ENCODE measurements at places on chromosomes 6 and 20. TPM values are rescaled to one million over a fixed set of nuclear protein-coding genes. Genes with fewer than 3 reads are reported as not detected.

The TBXT gene
- total RNA-seq = not detected

GRCh38 chr20:54062812-54063280 lies 7.5 kb downstream of the BCAS1 start:
- DNase-seq = no peak

- no peak for DNase-seq
These were observed 738 bp downstream of the RALGAPB start for GRCh38 chr20:38473367-38473795.

The GPR6 gene
- not detected for total RNA-seq

DNA sequence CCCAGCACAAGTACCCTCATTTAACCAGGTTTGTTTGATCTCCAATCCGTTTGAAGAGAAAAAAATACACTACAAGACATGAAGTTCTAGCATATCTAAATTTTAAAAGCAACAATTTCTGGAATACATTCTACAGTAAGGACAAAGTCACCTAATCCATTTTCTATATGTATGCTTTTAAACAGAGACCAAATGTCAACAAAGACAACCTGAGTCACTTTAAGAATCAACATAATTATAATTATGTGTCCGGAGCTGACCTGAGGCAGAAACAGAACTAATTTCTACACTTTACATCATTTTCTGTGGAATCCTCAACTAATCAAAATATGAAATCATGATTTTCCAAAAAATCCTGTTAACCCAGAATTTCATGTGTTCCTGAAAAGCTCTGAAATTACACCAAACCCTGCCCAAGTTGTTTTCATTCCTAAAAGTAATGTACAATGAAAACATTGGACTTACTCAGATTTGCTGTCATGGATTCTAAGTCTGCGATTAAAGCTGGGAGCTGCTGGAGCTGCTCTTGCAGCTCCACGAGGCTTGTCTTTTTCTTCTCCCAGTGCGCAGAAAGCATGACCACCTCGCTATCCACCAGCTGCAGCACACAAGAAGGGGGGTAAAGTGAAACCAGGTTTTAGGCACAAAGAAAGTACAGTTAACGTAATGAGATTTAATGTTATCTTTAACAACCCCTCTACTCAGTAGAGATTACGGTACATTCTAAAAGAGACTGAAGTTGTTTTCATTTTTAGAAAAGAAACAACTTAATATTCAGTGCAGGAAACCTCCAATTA lies 35.8 kb downstream of the DTNBP1 start:
- no peak for DNase-seq

The MUCL3 gene
- not detected for total RNA-seq

- DNase-seq = no peak
These were observed 41.6 kb downstream of the CDKAL1 start for GRCh38 chr6:20575704-20576451.

The THBD gene
- total RNA-seq = 22.9 TPM

GRCh38 chr6:166466178-166467122 lies 83.7 kb upstream of the MPC1 start:
- peak; percentile 13 for DNase-seq

GRCh38 chr6:85047818-85048217 lies 283.4 kb upstream of the TBX18 start:
- DNase-seq = no peak

DNA sequence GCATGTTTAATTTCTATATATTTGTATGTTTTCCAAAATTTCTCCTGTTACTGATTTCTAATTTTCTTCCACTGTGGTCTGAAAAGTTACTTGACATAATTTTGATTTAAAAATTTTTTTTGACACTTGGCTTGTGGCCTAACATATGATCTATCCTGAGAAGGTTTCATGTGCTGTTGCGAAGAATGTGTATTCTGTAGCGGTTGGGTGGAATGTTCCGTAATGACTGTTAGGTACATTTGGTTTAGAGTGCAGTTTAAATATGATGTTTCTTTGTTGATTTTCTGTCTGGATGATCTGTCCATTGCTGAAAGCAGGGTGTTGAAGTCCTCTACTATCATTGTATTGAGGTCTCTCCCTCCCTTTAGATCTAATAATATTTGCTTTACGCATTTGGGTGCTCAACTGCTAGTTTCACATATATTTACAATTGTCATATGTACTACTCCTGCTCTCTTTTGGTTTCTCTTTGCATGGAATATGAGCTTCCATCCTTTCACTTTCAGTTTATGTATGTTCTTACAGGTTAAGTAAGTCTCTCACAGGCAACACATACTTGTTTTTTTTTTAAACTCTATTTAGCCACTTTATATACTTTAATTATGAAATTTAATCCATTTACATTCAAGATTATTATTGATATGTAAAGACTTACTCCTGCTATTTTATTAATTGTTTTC lies 19.5 kb upstream of the EDN1 start:
- no peak for DNase-seq

DNA sequence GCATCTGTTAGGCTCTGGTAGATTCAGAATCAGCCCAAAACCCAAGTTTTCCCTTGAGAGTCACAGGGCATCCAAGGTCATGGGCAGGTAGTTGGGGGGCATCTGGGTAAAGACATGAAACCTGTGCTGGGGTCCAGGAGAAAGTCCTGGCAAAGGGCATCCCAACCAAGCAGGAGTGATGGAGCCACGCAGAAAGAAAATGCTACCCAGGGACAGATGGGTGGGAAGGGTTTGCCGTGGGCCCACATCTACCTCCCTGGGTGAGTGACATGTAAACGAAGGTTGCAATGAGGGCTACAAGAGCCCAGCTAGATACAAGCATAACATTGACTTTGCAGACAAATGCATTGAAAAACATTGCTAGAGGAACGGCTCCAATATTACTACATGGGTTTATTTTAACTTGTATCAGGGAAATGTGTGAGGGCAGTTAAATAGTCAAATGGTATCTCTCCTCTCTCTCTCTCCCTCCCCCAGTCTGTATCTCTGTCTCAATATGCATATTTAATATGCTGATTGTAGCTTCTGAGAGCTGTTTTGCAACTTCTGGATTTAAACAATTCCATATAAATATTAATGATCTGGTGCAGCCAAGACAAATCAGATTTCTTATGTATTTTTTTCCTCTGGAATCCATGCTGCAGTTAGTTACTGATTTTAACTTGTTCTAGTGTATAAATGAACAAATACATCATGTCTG lies 135.7 kb downstream of the SYNDIG1 start:
- no peak for DNase-seq

The TRMT11 gene
- total RNA-seq = 69.2 TPM

The ENPP5 gene
- total RNA-seq = not detected

All from uterus (tissue), 4 donors.